MCF 10A (cell line): ENCODE measurements at places on chromosomes 1 and 21.

GRCh38 chr1:192506741-192507155, 68.8 kb upstream of the RGS1 start:
- peak; percentile 30 for DNase-seq

GRCh38 chr1:5994713-5995621, 2.7 kb upstream of the NPHP4 start:
- no peak for DNase-seq

DNA sequence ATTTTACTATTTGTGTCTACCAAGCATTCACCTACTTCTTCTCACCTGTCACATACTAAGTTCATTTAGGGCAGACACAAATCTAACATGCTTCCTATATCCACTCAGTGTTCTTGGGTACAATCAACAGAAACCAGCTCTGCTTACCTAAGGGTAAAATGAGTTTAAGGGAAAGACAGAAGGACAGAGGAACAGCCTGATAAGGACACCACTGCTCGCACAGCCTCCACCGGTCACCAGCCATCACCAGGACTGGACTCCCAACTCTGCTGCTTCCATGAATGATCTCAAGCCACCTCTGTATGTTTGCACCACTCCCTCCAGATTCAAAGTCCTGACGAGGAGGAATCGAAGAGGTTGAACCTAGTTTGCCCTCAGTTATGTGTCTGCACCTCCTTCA, 72.4 kb downstream of the JAK1 start:
- DNase-seq = no peak

DNA sequence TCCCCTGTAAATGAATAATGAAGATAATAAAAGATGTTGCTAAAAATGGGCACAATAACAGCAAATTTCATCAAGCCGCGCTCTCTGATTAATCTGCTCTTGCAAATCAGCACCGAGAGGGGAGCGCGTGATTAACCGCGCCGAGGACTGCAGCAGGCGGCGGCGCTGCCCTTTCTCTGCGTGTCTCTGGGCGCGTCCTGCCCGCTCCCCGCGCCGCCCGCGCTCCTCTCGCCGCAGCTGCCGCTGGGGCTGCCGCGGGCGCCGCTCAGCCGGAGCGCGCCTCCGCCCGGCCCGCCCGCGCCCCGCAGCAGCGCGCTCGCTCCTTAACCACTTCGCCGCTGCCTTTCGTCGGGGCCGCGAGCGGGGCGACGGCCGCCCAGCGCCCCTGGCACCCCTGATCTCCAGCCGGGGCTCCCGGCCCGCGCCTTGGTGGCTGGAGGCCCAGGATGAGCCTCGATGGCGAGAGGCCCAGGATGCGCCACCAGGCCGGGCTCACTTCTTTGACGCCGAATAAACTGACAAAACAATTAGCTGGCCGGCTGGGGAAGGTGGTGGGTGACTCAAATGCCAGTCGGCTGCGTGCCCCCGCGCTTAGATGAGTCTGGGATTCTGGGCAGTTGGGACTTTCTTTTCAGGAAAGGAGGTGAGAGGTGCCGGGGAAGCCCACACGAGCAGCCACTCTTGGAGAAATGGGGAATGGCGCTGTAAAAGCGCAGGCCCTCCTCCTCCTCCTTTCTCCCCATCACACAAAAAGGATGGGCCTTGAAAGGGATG, 221.4 kb upstream of the PKN2 start:
- no peak for DNase-seq

DNA sequence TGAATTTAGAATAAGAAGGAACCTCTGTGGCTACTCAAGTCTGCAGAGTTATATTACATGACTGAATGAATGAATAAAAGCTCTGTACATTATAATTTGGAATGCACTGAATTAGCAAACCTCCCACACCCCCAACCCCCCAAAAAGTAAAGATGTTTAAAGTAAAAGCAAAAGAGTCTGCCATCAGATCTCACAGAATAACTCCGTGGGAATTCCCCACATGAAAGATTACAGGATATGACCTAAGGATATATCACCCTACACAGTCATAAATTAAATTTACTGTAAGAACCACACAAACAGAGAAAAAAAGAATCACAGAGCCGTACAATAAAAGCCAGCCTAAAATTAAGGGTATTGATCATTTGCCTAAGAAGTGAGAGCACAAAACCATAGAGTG, 587.3 kb downstream of the PTPRC start:
- peak; percentile 38 for DNase-seq

DNA sequence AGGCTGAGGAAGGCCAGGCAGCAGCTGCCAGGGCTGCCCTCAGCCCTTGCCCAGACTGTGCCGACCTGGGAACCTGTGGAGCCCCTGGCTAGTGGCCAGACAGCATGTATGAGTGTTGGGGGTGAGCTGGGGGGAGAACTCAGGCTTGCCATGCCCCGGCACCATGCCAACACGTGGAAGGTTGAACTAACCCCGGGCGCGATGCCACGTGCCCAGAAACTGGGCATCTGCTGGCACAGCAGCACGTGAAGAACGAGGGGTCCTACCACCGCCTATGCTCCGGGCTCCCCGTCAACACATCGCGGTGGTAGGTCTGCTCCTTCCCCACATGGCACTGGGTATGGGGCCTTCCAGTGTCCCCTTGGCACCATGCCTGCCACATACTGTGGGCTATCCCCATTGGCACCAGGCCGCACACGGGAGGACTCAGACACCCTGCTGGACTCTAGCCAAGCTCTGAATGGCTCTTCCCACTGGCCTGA, 68.7 kb downstream of the CASZ1 start:
- DNase-seq = peak; percentile 66

DNA sequence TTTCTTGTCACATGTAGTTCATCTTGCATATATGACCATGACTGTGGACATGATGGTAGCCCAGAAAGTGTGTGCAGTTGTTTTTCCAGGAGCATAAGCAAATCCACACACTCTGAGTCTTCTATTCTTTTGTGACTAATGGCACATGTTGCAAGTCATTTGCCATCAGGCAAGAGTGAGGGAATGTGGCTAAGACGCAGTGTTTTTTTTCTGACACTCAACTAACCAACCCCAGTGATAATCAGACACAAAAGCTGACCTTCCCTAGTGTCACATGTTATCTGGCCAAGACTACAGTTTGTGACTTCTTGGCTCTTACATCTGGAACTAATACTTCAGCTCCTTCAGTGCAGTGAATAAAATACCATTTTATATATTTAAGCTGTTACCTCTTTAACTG, 108.8 kb downstream of the ITSN1 start:
- DNase-seq = no peak

GRCh38 chr1:219442611-219443061, 170.3 kb downstream of the ZC3H11B start:
- peak; percentile 25 for DNase-seq

- peak; percentile 60 for DNase-seq
Measured at GRCh38 chr1:93615582-93616150, 66.0 kb downstream of the BCAR3 start.

DNA sequence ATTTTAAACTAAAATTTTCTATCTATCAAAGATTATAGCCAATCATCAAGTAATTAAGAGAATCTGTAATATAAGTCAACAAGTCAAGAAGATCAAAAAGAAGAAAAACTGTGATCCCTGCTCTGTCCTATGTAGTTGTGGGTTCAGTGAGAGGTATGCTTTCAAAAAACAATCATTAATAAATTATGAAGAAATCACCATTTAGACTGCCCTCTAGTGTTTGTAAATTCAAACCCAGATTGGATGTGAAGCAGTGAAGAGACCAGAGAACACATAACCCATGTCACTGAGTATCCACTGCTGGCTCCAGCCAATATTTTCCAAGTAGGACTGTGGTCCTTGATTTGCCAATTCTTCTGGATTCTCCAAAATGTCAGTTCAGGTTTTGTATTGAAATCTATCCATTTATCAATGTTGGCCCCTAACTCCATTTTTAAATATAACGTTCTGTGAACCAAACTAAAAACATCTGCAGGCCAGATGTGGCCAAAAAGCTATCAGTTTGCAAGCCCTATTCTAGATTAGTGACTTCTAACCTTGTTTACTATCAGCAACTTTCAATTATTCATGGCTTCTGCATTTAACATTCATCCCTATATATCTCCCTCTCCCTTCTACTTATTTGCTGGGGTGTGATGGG, 467.5 kb upstream of the CXADR start:
- DNase-seq = peak; percentile 45

- peak; percentile 65 for DNase-seq
Measured at GRCh38 chr1:9294405-9294773, 1.7 kb downstream of the SPSB1 start.

- no peak for DNase-seq
Measured at GRCh38 chr1:18058206-18058921, 49.2 kb upstream of the IGSF21 start.

DNA sequence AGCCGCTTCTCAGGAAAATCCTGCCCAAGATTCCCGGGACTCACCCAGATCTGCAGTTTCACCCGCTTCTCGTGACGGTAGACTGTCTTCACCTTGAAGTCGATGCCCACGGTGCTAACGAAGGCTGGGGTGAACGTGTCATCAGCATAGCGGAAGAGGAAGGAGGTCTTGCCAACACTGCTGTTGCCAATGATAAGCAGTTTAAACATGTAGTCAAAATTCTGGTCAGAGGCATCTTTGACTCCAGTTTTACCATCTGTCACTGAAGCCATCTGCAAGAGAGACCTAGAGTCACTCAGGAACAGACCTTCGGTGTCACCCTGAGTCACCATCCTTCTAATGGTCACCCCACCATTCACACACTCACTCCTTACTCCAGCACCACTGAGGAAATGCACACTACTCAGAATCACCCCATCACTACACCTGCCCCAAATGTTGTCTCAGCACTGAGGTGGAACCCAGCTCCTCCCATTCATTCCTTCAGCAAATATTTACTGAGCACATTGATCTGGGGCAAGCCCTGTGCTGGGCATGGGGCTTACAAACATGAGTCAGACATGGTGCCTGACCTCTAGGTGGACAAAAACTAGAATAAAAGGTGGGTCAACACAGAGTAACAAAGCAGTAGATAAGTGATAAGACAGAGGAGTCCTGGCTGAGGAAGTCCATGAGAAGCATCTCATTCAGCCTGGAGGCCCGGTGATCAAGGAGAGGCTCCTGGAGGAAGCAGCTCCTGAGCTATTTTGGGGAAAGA, 13.5 kb downstream of the RAB3B start:
- DNase-seq = no peak

DNA sequence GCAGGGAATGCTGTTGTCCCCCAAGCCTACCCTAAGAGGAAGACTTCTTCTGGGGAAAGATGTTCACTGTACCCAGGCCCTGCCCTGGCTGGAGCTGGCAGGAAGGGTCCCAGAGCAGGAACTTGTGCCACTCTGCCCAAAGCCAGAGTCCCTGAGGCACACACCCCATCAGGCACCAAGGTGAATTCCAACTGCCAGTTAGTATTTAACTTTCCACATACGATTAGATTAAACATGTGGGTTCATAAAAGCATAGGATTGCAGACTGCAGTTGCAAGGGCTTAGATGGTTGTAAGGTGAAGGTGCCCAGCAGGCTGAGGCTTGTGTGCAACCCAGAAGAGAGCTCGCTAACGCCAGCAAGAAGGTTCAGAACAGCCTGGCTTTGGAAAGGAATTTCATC, at the start of gene KCNE2:
Gene KCNE2, plus strand, starts transcription at position 274 of the 400 bp plus-strand sequence. CDS start 6,473 bp downstream, outside the sequence.
- DNase-seq = no peak

GRCh38 chr1:218658899-218659298, 313.8 kb downstream of the TGFB2 start:
- DNase-seq = peak; percentile 82

- DNase-seq = no peak
Measured at GRCh38 chr1:84434801-84435549, 36.7 kb downstream of the DNASE2B start.

DNA sequence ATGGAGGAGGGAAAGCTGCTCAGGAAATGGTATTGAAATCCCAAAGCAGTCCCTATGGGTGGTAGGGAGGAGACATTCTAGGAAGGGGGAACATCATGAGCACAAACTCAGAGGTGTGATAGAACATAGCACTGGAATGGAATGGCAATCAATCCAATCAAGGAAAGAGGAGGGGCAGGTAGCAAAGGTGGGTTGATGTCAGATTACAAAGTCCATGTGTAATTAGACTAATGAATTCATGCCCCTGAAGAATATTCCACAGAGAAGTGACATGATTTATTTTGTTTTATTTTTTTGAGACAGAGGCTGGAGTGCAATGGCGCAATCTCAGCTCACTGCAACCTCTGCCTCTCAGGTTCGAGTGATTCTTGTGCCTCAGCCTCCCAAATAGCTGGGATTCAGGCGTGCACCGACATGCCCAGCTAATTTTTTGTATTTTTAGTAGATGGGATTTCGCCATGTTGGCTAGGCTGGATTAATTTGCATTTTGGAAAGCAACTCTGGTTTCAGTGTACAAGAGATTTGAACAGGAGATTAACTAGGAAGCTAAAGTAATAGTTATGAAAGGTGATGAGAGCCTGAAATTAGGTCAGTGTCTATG, 36.1 kb downstream of the DEGS1 start:
- DNase-seq = peak; percentile 82

DNA sequence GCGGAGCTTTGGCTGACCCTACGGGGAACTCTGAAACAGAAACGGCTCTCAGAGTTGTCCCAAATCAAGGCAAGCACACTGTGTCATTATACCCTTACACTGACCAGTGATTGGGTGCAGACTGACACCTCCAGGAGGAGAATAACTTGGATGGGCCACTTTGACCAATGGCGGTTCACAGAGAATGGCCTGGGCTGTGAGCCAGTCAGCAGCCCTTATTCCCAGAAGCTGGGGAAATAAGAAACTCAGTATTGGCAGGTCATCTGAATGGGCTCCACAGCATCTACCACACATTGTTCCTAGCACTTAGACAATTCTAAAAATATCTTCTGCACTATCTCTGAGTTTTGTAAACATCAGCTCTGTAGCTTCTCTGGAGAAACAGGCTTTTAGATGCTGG, 265.2 kb downstream of the ADGRL2 start:
- no peak for DNase-seq

DNA sequence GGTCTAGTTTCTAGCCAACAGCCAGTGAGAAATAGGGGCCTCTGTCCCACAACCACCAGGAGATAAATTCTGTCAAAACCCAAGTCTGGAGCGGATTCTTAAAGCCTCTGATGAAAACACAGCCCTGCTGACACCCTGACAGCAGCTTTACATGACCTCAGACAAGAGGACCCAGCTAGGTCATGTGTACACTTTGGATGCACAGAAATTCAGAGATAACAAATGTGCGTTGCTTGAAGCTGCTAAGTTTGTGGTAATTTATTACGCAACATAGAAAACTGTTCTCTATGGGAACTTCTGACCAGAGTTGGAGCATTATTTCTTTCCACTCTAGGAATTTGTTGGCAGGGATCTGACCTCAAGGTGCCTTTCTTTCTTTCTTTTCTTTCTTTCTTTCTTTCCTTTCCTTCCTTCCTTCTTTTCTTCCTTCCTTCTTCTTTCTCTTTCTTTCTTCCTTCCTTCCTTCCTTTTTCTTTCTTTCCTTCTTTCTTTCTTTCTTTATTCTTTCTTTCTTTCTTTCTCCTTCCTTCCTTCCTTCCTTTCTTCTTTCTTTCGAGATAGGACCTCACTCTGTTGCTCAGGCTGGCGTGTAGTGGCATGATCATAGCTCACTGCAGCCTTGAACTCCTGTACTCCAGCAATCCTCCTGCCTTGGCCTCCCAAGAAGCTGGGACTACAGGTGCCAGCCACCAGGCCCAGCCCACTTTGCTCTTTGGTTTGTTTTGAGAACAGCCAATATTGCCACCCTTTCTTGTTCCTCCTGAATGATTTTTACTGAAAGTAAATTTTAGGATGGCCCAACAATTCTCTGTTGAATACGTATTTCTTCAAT, 14.9 kb upstream of the HMGCS2 start:
- DNase-seq = peak; percentile 37

GRCh38 chr1:104064399-104064798, 314.7 kb downstream of the AMY1C start:
- peak; percentile 3 for DNase-seq

- no peak for DNase-seq
Measured at GRCh38 chr1:222031318-222031717, 289.4 kb upstream of the DUSP10 start.

GRCh38 chr21:41477641-41478318, 30.2 kb downstream of the TMPRSS2 start:
- DNase-seq = no peak

- peak; percentile 89 for DNase-seq
Measured at GRCh38 chr1:234065794-234066447, 161.4 kb downstream of the SLC35F3 start.
